ENCODE measurements at places on chromosomes 5 and 9.

DNA sequence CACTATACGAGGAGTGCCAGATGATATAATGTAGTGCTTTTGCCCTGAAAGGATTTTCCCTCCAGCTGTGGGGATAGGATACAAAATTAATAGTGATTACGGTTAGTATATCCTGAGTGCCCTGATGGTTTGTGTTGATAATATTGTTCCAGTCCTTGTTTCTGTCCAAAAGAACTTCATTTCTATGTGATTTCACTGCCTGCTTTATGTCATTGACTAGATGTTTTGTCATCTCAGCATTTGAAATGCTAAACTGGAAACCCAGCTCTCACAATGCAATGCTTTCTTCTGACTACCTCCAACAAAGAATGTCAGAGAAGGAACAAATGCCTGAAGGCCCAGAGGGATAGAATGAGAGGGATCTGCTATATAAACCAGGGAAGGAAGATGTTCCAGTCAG lies 177.8 kb downstream of the NIPBL start:
- no peak for DNase-seq

DNA sequence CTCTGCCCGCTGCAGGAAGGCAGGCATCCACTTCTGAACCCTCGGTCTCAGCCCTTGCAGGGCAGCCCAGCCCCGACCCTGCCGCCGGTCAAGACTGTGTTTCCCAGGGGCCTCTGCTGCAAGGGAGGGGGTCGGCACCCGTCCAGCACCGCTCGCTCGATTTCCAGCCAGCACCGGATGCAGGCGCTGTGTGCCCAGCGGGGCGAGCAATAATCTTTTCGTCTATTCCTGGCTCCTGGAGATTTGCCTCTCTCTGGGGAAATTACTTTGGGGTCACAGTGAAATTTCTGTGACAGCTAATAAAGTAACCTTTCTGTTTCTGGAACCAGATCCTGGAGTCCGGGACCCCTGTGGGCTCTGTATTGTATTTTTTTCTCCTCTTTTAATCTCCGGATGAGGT lies 155.3 kb downstream of the COL23A1 start:
- no peak for DNase-seq

- DNase-seq: no peak
Measured at GRCh38 chr5:158709279-158709678, 390.4 kb downstream of the EBF1 start.

GRCh38 chr9:35774907-35775635 lies 16.3 kb upstream of the NPR2 start:
- no peak for DNase-seq

DNA sequence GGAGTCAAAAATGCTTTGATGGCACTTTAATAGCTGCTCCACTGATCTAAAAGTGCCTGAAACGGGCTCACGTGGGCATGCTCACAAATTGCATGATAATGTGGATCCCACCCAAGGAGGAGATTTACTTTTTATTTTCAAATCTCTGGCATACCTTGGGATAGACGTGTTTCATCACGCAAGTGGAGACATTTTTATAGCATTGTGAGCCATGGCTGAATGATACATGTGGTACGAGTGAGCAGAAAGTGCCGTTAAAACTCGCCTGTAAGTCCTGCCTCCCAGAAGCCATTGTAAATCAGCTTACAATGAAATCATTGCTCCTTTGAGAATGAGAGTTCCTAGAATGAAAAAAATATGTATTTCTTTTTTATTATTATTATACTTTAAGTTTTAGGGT lies 514.7 kb downstream of the MAT2B start:
- DNase-seq: no peak

DNA sequence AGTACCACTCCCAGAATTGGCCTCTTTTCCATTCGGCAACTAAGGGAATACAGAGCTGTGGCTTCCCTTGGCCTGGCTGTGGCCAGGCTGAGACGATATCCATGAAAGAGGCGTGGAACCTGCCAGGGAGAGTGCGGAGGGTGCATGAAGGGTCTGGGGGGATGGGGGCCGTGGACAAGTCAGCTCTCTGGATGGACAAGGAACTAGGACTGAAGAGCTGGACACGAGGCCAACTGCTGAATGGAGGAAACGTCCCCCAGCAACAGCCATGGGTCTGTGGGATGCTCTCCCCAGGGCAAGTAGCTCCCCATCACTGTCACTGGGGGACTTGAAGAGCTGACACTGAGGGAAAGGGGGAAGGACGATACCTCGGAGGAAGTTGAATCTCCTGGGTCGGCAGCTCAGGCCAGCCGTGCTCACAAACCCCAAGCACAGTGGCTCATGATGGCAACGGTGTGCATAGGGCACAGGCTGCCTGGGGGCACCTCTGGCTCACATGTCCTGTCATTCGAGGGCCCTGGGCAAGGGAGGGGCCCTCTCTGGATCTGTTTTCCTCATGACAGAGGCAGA lies 4.1 kb upstream of the OLFM1 start:
- no peak for DNase-seq

DNA sequence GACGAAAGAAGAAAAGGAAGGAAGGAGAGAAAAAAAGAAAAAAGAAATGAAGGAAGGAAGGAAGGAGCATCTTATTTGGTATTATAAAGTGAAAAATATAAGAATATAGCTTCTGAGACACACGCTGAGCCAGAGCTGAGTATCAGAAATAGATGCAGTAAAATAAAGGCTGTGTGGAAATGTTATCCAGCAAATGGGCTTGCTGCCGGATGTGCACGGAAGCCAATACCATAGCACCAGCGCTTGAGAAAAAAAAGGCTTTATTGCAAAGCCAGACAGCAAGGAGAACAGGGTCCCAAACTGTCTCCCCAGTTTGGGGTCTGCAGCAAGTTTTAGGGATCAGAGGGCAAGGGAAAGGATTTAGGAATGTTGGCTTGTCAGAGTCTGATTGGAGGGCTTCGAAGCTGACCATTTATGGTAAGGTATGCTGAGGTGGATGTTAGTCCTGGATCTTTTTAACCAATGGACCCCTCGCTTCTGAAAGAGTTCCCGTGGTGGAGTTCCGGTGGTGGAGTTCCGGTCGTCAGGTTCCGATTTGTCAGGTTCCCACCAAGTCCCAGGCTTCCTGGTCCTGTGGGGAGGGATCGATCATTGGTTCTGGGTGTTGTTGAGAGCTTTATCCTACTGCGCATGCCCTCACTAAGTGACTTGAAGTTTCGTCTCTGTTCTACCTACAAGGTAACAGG lies 70.4 kb downstream of the SFXN1 start:
- no peak for DNase-seq

- no peak for DNase-seq
Measured at GRCh38 chr5:115788440-115788839, 28.0 kb downstream of the CDO1 start.

- no peak for DNase-seq
Measured at GRCh38 chr9:71909887-71910649, 925 bp downstream of the ABHD17B start.

GRCh38 chr9:5442400-5443011 lies 4.8 kb upstream of the PLGRKT start:
- no peak for DNase-seq

Measured in keratinocyte (primary cell).